ENCODE measurements at places on chromosomes 7 and 10.

DNA sequence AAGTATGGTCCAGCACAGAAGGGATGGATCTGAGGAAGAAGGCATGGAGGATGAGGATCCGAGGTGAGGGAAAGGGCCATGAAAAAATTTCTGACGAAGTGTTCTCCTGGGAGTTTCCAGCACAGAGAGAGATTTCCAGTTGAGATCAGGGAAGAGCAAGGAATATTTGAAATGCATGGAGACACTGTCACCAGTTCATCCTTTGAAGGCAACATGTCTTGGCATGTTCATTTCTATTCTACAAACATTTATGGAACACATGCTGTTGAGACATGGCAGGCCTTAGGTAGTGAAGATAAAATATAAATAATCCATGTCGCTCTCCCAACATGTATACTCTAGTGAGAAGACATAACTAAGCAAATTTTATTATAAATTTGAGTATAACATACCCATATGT lies 234.0 kb upstream of the TCF7L2 start:
- DNase-seq, result no peak

- no peak for DNase-seq
Observed at GRCh38 chr7:104106108-104106905, 101.5 kb downstream of the ORC5 start.

DNA sequence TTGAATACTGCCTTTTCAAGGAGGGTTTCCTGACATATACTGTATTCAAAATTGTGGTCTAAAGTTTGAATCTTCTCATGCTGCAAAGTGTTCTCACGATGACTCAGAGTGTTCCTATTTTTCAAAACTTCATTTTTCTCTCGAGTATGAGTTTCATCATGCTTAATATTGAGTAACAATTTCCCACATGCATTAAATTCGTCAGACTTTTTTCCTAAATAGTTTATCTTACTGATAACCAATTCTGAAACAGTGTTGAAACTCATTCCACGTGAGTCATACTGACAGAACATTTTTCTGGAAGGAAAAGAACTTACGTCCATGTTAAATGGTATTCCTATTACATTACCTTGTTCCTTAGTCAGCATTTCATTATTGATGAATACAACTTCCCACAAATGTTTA lies 44.1 kb downstream of the ZNF33B start:
- no peak for DNase-seq

- no peak for DNase-seq
Observed at GRCh38 chr10:95408983-95409873, 118.4 kb upstream of the PDLIM1 start.

DNA sequence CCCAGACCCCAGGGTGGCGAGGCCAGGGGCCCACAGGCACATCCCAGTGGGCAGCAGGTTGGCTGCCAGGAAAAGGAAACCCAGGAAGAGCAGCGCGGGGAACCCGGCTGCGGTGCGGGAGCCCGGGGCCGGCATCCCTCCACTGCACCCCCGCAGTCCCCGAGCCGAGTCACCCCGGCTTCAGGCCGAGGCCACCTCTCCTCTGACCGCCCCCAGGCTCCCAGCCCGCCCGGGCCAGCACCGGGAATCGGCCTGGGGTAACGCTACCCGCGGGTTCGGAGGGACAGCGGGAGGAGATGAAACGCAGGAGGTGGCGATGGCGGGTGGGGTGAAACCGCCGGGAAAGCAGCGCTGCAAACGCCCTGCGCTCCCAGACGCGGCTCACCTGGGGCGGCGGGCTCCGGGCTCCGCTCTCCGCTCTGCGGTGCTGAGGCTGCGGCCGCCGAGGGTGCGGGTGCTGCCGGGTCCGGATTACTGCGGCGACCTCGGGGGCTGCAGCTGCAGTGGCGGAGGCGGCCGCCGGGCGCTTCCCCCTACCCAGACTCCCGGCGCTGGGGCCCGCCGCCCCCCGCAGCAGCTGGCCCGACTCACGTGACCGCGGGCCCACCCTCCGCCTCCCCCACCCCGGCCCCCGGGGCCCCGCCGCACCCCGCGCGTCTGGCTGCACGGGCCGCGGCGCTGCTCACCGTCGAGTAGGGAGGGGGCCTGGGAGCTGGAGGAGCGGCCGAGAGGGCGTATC lies at the start of gene SCRN1:
Gene SCRN1 (minus strand): TSS at position 545 of the 739 bp plus-strand sequence. CDS start 20,734 bp downstream, outside the sequence.
- DNase-seq, result no peak

GRCh38 chr7:129525225-129525862 lies 23.0 kb downstream of the SMKR1 start:
- no peak for DNase-seq

DNA sequence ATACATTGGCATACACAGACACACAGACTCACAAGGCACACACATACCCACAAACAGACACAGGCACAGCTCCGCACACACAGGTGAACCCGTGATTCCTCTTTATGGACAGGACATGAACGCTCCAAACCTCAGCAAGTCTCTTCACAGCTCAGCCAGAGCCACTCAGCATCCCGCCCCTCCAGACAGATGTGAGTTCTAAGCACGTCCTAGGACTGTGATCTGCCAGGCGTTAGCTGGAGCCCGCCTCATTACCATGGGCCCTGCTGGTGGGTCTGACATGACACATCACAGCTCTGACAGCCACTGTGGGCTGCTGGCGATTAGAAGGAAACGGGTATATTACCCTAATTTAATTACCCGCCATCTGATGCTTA lies 176.7 kb upstream of the PPP2R2D start:
- no peak for DNase-seq

Data from RCC 7860 (cell line).